ENCODE measurements at places on chromosomes 2 and 18.

GRCh38 chr2:109529532-109530449, 84.0 kb downstream of the SEPTIN10 start:
- DNase-seq = no peak

DNA sequence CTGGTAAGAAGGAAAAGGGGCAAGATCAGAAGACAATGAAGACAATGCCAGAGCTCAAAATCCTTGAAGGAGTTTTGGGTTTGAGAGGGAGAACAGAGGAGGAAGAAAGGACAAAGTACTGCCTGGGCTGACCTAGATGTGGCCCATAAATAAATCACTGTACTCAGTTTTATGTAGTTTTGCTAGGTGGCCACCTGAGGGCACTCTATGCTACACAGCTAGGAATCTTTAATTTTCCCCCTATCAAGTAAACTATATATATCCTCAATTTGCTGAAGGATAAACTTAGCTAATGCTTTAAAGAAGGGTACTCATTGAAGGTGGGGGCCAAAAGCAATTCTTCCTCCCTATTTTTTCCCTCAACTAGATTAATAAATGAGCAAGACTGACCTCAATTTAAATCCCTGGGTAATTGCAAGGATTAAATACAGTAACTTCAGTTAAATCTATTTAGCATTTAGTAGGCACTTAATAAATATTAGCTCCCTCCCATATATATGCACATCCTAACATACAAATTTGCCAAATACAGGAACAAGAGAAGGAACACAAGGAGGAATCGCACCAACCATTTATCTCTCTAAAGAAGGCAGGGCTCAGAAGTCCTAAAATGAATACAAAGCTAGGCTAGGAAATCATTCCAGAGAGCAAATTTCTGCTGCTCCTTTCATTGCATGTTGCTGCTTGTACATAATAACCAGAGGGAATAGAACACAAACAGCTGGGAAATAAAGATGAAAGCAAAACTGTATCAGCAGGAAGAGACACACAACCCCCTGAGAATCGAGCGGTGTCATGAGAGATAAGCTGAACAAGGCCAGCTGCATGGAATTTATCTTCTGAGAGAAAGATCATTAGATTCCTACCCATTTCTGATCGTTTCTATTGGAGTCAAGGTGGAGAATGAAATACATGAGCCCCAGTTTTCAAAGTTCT, 540.1 kb downstream of the NRXN1 start:
- peak; percentile 27 for DNase-seq

DNA sequence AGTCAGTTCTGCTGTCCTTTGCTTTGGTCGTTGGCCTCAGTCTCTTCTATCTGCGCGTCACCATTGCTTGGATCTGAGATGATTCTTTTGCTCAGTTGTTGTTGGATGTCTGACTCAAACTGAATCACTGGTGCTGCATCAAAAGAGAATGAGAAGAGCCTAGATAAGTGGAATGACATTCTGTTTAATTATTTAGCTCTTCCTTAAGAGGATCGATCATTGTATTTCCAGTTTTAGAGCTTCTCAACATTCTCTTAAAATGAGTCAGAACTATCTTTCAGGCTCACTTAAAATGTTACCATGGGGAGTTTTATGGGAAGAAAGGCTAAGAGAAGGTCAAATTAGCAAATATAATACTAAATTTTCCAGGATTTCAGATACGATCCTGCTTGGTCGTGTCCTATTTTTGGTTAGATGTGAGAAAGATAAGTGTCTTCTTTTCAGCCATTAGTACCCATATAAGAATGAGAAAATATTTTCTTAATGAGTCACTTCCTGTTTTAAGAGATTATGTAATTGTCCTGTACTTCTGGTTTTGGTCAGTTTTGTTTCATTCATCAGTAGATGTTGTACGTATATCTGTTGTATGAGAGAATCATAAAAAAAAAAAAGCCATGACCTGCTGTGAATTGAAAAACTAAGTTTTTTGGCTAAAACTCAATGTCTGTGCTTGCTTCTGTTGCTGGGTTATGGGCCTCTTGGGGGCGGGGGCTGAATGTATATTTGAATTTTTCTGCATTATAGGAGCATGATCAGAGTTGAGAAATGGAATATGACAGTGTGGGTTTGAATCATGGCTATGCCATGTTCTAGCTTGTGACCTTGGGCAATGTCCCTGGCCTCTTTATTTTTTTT, 31.6 kb upstream of the CASP10 start:
- peak; percentile 92 for DNase-seq

DNA sequence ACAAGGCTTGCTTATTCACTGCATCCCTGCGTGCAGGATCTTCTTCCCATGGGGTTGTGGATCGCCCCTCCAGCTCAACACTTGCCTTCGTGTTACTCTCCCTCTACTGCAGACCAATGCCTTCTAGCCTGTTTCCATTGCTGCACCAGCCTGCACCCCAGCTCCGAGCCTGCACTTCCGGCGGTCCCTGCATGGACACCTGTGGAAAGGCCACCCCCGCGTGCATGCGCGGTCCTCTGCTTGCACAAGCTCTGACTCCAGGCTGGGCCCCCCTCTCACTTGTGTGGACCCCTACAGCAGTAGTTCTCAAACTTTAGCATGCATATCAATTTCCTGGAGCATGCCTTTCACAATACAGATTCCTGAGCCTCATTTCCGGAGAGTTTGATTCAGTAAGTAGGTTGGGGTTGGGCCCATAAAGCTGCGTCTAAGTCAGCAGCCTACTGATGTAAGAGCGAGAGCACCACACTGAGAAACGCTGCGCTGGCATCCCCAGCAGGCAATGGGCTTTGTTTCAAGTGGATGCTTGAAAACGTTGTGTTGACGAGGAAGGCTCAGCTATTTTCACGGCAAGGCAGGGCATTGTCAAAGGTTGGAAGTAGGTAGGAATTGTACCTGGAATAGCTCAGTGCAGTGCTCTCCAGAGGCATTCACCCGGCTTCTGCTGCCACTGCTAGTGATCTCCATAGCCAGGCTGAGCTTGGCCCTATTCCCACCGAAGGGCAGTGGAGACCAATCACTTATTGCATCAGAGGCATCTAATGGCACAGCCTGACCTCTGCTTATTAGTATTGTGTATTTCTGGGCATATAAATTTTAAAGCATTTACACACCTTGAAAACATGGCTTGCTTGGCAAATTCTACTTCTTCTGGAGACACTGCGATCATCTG, 32.6 kb downstream of the CREG2 start:
- DNase-seq = no peak

- no peak for DNase-seq
Observed at GRCh38 chr2:241798081-241798630, 10.8 kb upstream of the NEU4 start.

DNA sequence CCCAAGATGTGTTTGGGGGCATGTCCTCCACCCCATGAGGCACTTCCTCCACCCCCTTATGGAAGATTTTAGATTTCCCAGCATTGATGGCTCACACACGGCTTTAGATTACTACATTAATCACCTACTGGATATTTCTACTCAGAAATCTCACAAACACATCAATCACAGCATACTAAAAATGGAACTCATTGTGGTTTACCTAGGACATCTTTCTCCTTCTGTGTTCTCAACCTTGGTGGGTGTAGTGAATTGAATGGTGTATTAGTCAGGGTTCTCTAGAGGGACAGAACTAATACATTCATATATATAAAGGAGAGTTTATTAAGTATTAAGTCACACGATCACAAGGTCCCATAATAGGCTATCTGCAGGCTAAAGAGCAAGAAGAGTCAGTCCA, 82.1 kb upstream of the CYRIA start:
- DNase-seq = no peak

GRCh38 chr2:89848763-89849368, 1157.4 kb downstream of the RPIA start:
- DNase-seq = no peak

DNA sequence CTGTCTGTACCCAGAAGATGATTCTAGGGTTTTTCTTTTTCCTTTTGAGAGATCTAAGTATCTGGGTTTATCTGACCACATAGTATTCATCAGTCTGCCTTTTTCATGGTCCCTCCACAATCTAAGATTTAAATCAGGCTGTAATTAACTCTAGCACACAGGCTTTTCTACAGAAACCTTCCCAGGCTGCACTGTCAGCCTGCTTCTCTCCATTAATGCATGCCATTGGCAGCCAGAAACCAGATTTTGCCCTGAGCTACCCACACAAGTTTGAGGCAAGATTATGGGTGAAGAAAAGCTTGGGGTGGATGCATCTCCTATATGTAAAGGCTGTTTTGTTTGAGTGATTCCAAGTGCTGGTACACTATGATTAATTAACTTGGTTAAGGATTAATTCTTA, 45.7 kb upstream of the EML4 start:
- DNase-seq = no peak

DNA sequence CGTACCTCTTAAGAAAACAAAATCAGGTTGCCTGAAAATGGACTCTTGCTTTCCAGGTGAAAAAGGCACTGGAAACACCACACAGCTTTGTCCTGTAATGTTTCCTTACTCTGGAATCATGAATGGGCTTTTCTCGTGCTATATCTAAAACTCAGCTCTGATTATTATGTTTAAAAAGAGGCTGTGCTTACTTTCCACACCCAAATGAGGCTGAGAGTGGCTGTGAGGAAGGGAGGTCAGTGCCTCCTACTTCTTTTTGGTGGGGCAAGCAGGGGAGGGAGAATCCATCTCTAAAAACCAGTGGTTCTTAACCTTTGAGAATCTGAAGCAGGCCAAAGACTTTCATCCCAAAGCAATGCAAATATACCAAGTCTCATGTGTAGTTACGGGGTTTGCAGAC, 148.6 kb downstream of the FAM210A start:
- DNase-seq = no peak

- DNase-seq = peak; percentile 85
Observed at GRCh38 chr18:76687304-76687962, 134.9 kb upstream of the ZNF236 start.

DNA sequence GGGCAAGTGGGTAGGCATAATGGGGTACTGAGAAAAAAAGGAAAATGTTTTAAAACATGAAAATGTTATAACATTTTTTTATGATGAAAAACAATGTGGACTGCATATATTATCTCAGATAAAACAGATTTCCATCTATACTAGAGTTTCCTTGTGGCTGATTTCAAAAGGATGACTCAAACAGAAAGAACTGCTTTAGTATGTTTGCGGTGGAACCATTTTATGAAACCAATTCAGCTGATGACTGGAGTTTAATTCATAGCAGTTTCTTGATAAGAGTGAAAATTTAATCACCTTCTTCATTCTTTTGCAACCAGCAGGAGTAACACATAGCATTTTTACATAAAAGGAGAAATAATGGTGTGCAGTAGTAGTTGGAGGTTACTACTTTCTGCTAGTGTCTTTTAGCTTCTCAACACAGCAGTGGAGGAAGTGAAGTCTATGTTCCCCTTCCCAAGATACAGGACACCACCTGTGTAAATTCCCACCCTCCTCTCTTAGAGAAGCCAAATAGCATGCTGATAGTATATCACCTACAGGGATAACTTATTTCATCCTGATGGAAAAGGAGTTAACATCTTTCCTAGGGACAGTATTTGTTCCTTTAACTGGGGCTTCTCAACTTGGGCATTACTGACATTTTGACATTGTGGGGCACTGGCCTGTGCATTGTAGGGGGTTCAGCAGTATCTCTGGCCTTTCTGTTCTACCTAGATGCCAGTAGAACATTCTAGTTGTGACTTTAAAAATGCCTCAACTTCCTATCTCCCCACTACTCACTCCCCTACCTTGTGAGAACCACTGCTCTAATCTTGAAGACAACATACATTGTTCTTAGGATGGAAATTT, 29.9 kb downstream of the PELI1 start:
- DNase-seq = peak; percentile 56

GRCh38 chr18:55322178-55322735, 265.7 kb downstream of the TCF4 start:
- peak; percentile 14 for DNase-seq

DNA sequence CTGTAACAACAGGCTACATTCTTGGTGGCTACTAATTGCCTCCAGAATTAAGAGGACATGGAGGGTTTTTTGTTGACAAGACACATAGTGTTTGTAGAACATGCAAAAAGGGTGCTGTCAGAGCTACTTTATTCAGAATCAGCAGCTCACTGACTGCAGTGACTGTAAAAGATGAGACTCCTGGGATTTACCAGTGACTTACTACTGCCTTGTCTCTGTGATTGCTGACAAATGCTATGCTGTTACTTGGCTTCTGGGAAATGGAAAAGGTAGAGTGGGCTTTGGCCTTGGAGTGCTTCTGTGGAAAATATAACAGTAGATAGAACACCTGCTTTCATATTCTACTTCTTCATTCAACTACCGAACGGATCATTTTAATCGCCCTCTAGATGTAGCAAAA, 47.8 kb downstream of the GREB1L start:
- no peak for DNase-seq

- DNase-seq = peak; percentile 14
Observed at GRCh38 chr2:195666113-195666712, 9.2 kb downstream of the SLC39A10 start.

- no peak for DNase-seq
Observed at GRCh38 chr18:32445846-32446245, 24.8 kb downstream of the GAREM1 start.

DNA sequence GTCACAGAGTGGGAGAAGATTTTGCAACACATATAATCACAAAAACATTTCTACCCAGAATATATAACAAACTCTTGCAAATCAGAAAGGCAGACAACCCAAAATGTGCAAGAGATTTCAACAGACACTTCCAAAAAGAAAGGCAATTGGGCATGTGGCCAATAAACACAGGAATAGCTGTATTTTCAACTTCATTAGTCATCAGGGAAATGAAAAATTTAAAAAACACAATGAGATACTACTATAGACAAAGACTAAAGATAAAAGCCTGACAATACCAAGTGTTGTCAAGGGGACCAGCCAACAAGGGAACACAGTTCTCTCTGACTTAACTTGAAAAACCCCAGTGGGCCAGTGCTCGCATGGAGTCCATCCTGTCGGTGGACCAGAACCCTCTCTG, 40.5 kb downstream of the MTHFD2 start:
- no peak for DNase-seq

DNA sequence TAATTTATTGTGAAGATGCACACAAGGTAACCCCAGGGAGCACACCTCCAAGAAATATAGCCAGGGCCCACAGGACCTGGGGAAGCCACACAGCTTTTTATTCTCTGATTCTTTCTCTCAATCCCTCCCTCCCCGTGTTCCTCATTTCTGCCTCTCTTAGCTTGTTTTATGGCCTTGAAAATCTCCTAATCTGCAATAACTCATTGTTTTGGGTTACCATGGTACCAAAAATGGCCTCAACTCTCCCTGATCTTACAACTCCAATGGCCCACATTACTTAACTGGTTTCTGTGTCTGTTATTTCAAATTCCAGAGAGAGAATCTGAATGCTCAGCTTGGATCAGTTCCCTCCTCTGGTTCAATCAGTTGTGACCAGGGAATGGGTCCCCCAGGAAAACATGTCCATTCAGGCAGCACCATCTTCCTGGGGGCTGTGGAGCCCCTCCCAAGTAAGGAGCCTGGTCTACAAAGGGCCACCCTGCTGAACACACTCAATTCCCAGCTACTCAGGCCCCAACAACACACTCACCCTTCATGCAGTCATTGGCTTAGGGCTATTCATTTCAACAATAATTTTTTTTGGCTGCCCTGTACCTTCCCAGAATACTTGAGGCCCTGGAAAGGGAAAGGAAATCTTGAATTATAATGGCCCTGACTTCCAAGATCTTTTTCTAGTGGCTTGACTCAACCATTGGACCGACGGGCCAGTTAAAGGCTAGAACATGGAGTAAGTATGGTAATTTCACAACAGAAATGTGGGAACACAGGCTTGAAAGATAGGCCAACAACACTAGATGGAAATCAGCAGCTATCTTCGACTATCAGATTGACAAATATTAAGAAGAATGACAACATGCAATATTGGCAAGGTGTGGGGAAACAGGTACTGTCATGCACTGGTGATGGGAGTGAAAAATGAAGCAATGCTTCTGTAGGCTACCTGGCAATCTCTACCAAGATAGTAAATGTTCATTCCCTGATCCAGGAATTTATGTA, 41.6 kb upstream of the ST3GAL5 start:
- DNase-seq = no peak

Data from COLO829 (cell line).